ELR (cell line): ENCODE measurements at places on chromosomes 3 and 15.

- no peak for DNase-seq
Measured at GRCh38 chr15:73620078-73620477, 13.1 kb downstream of the NPTN start.

GRCh38 chr15:100869151-100869999, 10.3 kb upstream of the ALDH1A3 start:
- DNase-seq = peak; percentile 25

DNA sequence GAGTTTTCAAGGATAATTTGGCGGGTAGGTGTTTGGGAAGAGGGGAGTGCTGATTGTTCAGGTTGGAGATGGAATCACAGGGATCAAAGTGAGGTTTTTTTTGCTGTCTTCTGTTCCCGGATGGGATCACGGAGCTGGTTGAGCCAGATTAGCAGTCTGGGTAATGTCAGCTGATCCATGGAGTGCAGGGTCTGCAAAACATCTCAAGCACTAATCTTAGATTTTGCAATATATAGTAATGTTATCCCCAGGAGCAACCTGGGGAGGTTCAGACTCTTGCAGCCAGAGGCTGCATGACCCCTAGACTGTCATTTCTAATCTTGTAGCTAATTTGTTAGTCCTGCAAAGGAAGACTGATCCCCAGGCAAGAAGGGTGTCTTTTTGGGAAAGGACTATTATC, 354.1 kb upstream of the SGO1 start:
- no peak for DNase-seq

DNA sequence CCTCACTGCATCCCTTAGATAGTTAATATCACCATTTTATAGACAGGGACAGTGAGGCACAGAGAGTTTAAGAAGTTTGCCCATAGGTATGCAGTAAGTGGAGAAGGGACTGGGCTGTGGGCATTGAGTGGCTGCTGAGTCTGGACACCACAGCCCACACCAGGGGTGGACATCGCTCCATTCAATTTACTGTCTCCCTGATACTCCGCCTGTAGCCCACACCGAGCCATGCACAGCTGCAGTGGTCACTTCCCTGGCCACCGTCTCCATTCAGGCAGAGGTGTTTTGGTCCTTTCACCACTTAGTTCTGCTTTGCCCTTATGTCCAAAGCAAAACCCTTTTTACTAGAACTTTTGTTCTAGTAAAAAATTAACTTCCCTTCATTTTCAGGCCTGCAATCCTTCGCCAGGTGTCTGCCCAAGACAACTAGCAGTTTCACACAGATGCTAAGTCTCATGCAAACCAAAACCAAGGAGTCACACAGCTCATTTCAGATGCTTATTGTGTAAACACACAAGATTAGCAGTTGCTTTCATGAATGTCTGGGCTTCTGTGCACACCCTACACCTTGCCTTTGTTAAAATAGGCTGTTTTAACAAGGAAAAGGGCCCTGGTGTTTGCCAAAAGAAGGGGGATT, 30.1 kb downstream of the ZNF35 start:
- DNase-seq = no peak

DNA sequence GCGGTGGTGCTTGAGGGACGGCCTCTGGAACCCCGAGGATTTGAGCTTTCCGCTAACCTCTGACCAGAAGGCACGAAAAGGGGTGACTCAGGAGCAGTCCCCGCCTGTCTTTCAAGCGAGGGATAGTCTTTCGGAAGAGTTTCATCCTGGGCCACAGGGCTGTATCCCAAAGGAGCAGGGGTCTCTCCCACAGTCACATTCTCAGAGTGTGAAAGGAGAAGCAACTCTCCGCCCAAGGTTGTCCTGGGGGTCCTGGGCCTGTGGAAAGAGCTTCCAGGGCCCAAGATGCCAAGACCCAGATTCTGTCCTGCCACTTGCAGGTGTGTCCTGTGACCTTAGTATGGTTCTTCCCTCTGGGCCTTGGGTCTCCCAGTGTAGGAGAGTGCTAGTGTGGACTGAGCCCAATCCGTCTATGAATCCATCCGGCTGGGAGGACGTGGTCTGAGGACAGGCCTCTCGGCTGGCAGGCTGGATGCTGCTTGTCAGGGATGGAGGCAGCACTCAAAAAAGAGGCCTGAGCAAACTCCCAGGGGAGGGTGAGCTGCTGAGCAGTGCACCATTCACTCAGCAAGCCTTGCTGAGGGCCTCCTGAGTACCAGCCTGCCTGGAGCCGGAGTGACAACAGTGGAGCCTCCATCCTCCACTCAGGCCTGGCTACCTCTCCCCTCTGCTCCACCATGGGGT, 1.6 kb upstream of the DUSP7 start:
- no peak for DNase-seq

GRCh38 chr15:45821390-45821789, 186.6 kb downstream of the SQOR start:
- no peak for DNase-seq

DNA sequence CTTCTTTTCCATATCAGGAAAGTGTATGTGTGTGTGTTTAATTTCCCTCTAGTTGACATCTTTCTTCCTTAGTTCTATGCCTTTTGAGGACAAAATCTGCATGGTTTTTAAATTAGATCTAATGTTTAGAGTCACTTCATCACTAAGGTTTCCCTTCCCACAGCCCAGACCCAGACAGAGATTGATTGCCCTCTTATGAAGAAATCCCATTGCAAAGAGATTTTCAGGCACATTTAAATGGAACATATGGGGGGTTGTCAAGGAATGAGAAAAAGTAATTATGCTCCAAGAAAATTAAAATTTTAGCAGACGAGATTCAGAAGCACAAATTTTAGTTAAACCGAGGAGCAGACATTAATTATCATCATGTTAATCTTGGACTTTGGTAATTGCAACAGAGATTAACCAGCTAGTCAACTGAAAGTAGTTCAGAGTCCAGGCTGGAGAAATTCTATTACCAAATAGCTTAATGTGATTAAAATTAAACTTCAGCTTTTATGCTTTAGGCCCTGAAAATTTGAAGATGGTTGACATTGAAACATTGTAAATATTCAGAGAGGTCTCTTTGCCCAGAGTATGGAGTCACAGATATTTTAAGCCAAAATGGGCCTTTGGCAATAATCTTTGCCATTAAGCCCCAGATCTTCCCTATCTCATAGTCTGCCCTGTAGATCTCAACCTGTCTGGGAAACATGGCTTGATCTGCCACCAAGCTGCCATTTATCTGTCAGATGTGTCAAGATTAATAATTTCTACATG, 143.4 kb downstream of the TMEM108 start:
- no peak for DNase-seq

- DNase-seq = peak; percentile 44
Measured at GRCh38 chr3:24773798-24774197, 279.1 kb upstream of the THRB start.

GRCh38 chr15:40244961-40245523, 6.2 kb downstream of the PAK6 start:
- DNase-seq = no peak

- peak; percentile 95 for DNase-seq
Measured at GRCh38 chr3:129211772-129212171, 28.1 kb upstream of the CNBP start.

DNA sequence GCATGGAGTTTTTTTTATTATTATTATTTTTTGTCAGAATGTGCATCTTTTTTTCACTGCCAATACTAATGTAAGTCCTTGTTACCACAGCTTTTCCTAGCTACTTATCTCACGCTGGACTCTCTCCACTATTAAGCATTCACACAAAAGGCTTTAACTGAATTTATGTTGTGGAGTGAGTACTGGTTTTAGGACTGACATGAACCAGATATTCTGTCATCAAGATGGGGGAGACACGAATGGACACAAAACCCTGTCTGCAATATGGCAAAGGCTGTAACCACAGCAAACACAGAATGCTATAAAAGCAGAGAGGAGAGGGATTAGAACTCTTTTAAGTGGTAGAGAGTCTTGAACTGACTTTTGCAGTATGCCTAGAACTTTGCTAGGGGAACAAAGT, 592.2 kb upstream of the TBL1XR1 start:
- no peak for DNase-seq

DNA sequence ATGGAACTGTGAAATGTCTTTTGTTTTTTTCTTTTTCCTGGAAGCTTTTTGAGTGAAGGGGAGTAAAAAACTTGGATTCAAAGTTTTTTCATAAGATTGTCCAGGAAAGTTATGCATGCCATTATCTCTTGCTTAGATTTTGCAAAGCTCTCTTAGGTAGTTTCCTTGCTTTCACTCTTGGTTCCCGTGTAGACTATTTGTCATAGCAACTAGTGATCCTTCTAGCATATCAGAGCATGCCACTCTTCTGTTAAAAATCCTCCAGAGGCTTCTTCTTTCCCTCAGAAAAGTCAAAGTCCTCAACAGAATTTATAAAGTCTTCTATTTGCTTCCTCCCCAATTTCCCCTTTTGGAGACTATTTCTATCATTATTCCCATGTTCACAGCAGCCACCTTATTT, 21.1 kb downstream of the GTF2E1 start:
- DNase-seq = no peak

DNA sequence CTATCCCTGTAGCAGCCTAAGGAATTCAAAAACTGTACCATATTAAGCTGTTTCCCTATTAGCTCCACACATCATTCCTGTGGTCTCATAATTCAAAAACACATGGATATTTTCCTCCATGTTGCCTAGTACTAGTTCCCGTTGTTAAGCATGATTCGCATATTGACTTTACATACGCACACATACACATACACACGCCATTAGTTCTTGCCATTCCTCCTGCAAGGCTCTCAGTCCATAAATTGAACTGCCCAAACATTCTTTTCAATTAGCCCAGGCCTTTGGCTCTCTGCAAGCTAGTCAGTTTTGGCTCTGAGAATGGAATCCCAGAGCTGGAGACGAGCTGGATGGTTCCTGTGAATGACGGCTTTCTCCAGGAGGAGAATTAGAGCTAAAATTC, 57.2 kb upstream of the RAD18 start:
- DNase-seq = no peak

- no peak for DNase-seq
Measured at GRCh38 chr15:69910514-69910913, 187.2 kb downstream of the TLE3 start.

- DNase-seq = no peak
Measured at GRCh38 chr3:190130037-190130436, 9.3 kb upstream of the P3H2 start.

GRCh38 chr3:183094711-183095110, 4.6 kb downstream of the MCCC1 start:
- no peak for DNase-seq

GRCh38 chr3:171306631-171307030, 153.6 kb downstream of the TNIK start:
- DNase-seq = peak; percentile 69

DNA sequence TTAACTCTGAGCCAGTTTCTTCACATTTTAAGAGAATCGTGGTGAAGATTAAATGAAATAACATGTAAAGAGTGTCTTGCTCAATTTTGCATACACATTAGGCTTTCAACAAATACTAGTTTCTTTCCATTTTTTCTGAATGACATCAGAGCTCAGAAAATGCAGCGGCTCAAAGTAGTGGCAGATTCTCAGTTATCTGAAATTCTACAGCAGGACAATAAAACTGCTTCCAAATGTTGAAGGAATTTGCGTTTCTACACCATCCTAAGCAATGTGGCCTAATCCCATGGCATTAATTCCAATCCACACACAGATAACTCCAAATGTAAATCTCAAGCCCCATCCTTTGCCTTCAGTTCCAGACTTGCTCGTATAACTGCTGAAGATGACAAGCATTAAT, 115.8 kb downstream of the PLCH1 start:
- DNase-seq = no peak
